ENCODE measurements at places on chromosomes 13 and 19.

GRCh38 chr19:11064831-11065303, 24.4 kb upstream of the LDLR start:
- peak; percentile 66 for DNase-seq

DNA sequence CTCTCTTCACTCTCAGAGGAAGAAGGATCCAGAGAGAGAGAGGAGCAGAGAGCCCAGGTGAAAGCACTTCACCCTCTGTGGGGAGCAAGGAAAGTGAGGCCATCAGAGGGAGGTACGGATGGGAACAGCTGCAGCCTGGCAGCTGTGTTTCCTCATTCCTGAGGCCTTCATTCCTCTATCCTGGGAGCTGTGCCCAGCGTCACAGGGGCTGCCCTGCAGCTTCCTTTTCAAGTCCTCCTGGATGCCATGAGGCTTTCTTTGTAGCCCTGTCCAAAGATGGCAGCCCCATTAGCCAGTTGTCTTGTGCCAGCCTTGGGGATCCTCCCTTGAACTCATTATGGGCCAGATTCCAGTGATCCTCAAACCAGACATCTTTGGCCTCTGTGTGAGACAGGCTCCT, 76.8 kb upstream of the PCDH8 start:
- DNase-seq, result no peak

- peak; percentile 55 for DNase-seq
Measured at GRCh38 chr19:38417544-38418506, 8.2 kb downstream of the RASGRP4 start.

DNA sequence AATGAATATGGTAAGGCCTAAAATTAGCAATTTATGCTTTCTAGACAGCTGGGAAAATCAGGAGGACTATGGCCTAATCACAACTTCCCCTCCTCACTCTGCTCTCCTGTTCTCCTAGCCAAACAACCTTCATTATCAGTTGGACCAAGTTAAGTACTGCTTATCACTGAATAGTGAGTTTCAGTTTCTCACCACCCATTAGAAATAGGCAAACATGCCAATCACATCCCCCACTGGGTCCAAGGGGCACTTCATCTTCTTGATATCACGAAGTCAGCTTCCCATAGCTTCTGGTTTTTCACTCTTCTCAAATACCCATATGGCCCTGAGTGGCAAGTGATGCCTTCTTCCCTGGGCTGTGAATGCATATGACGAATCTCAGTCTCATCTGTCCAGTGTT, 689.6 kb downstream of the SLITRK5 start:
- no peak for DNase-seq

GRCh38 chr13:56697011-56697410, 443.7 kb upstream of the PRR20A start:
- no peak for DNase-seq

DNA sequence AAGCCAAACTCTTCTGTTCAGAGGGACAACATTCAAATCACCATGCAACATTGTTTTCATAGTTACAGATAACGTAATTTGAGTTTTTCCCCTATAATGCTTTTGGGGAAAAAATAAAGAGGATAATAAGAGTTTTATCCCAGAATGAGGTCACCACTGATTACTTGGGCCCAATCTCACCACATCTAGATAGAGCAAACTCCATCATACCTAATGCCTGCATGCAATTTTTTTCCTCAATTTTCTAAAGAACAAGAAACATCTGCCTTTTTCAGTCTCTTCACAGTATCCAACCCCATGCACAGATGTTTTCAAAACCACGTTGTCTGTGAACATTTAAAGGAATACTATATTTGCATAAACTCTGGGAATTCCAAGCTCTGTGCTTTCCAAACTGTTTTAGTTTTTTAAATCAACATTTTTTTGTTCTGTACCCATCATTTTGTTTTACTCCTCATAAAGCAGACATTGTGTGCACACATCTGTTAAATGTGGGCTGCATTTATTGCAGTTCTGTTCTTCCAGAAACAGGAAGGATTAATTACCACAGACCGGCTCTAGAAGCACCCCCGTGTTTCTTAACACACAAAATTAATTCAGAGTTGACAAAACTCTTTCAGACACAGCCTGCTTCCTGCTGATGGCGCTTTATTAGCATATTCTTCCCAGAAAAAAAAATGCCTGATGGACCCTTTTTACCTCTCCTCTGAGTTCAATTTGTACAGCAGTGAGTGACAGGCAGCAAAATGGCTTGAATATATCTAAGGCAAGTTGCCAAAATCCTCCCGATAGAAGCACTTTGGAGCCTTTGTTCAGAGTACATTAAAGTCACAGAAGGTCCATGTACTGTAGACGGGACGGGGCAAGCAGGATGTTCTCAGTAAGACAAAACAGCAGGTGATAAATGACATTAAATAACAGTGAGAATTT, 1171.9 kb downstream of the EFNB2 start:
- DNase-seq, result peak; percentile 4

- no peak for DNase-seq
Measured at GRCh38 chr19:45484273-45484945, 12.4 kb downstream of the RTN2 start.

GRCh38 chr19:39032063-39032918, at the start of gene FBXO27:
FBXO27 (minus strand) TSS chr19:39032549; CDS start chr19:39032227, 322 bp downstream.
- no peak for DNase-seq

DNA sequence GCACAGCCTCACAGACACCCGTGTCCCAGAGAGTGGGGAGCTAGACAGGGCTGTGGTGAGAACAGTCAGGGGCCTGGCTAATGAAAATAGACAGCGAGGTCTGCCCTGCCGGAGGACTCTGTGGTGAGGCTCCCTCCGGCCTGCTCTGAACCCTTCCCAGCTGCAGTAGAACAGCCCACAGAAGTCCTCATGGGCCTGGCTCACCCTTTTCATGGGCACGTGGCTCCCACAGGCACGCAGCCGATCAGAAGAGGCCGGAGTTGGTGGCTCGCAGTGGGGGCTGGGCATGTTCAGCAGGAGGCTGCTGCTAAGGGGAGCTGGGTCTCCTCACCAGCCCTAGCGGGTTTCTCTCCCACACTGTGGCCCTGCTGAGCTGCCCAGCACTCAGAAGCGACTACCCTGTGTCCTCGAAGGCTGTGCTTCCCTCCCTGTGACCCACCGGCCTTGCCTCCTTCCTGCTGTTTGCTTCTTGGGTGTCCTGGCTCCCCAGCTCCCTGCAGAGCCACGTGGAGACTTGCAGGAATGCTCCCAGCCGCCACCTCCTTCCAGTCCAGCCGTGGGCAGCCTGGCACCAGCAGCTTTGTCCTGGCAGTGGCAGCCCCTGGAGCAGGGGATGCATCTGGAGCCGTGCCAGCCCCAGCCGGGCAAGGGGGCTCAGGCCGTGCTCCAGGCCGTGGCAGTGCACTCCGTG, 138.7 kb downstream of the KDM4B start:
- DNase-seq, result no peak

GRCh38 chr13:85462792-85463425, 336.3 kb downstream of the SLITRK6 start:
- no peak for DNase-seq

- no peak for DNase-seq
Measured at GRCh38 chr19:28864577-28865042, 348.3 kb downstream of the UQCRFS1 start.

- no peak for DNase-seq
Measured at GRCh38 chr13:26558987-26559386, 1.5 kb downstream of the WASF3 start.

- DNase-seq, result no peak
Measured at GRCh38 chr13:75507027-75508001, 25.3 kb upstream of the TBC1D4 start.

DNA sequence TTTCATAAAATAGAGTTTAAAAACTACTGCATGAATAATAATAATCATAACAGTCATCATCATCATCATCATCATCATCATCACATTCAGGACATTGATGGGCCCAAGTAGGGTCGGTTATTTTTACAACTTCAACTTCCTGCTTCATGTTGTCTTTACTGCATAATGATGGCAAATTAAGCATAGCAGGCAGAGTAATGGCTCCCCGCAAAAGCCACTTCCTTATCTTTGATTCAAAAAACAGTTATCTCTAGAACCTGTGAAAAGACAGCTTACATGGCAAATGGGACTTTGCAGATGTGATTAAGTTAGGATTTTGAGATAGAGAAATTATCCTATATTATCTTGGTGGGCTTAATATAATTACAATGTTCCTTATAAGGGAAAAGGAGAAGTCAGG, 792.9 kb downstream of the LIG4 start:
- no peak for DNase-seq

GRCh38 chr13:51823863-51824262, 19.9 kb upstream of the DHRS12 start:
- no peak for DNase-seq

GRCh38 chr13:47794963-47795362, 206.1 kb downstream of the SUCLA2 start:
- DNase-seq, result peak; percentile 25

DNA sequence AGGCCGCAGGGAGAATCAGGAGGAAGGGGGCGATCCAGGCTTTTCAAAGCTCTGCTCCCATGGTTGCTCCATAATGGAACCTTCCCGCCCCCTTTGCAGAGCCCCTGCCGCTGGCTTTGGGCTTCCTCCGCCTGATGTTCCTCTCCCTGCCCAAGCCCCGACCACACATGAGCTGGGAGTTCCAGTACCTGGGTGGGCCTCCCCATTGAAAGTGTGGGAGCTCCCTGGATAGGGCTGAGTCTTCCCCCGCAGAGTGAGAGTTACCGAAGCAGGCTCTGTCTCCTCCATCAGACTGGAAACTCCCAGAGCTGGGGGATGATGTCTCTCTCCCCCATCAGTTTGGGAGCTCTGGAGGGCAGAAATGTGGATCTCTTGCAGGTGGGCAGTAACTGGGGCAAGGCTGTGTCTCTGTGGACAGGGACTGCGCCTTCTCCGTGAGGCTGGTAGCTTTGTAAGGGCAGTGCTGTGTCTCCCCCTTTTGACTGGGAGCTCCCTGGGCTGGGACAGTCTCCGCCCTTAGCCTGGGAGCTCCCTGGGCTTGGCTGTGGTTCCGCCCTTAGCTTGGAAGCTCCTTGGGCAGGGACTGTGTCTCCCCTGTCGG, 722 bp downstream of the DCAF15 start:
- DNase-seq, result peak; percentile 79

DNA sequence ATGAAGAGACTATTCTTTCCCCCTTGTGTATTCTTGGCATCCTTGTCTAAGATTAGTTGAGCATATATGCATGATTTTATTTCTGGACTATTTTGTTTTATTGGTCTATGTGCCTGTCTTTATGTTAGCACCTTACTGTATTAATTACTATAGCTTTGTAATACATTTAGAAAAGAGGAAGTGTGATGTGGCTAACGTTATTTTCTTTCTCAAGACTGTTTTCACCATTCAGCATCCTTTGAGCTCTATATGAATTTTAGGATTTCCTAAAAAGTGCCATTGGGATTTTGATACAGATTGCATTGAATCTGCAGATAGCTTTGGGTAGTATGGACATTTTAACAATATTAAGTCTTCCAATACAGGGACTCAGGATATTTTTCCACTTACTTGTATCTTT, 37.5 kb upstream of the PCDH20 start:
- DNase-seq, result no peak

DNA sequence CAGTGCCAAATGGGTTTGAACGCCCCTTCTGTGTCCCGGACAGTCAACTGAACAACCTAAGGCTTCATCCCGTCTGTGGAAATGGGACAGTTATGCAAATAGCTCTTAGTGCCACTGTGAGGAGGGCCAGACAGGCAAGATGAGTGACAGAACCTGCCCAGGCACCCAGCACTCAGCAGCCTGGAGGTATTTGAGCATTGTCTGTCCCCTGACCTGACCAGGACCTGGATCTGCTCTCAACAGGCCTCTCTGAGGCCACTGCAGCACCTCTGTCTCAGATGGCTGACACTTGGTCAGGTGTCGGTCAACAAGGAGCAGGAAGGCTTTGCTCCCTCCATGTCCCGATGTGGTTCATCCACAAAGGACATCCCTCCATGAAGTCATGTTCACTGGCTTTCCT, 67.9 kb downstream of the CCDC70 start:
- no peak for DNase-seq

DNA sequence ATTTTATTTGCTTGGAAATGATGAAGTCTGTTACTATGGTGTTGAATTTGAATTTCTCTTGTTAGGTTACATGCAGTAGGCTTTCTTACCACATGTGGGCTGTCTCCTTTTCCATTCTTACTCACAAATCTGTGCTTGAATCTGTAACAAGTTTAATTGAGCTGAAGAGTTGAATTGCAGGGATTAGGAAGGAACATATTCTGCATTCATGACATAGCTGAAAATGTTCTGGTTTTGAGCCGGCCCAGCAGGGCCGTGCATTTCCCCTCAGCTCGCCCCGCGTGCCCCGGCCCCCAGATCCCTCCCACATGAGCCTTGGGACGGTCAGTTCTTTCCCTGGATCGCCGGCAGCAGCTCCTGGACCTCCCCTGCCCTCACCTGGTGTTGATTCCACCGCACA, 28.1 kb downstream of the TFDP1 start:
- no peak for DNase-seq

DNA sequence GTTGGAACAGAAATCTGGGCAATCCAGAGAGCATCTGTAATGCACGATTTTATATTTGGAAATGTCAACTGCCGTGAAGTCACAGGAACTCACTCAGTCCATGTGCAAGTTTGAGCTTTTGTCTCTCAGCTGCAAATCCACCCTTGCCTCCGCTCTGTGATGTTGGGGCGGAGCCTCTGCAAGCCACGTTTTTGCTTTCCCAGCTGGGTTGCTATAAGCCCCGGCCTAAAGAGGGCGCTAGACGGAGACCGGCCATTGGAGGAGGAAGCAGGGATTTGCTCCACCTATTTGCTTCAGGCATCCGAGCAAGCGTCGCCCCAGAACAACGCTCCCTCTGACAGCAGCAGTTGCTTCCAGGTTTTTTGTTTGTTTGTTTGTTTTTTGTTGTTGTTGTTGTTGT, 56.2 kb downstream of the TRPM4 start:
- peak; percentile 8 for DNase-seq

DNA sequence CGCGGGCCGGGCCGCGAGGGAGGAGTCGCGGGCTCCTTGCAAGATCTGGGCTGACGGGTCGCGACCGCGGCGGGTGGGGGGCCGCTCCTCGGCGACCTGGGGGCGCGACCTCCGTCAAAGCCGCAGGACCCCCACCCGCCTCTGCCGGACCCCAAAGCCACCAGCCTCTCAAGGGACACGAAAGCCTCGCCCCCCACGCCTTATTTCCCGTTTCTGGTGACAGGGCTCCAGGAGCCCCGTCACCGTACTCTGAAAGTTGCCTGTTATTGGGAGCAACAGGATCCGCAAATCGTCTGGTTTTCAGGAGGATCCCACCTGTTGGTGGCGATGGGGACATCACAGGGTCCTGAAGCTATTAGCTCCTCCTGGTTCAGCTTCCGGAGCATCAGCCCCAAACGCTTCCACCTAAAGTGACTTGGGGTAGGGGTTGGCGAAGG, 530 bp downstream of the MAU2 start:
- DNase-seq, result peak; percentile 19

DNA sequence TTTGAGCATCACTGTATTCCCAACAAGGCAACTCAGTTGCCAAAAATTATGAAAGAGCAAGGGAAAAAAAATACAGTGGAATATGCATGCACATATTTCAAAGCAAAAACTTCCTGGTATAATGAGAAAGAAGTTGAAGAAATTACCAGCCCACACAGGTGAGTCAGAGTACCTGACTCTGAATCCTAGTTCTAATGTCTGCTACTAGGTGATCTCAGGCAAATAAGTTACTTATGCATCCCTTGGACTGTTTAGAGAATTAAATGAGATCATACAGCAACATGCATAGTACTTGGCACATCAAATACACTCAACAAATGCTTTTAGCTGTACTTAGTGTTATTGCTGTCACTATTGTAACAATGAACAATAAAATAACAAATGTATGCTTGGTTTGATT, 144.9 kb downstream of the MIPEP start:
- DNase-seq, result no peak

GRCh38 chr13:40494946-40495620, 171.4 kb downstream of the FOXO1 start:
- no peak for DNase-seq
